ENCODE measurements at places on chromosomes 16 and 17.

DNA sequence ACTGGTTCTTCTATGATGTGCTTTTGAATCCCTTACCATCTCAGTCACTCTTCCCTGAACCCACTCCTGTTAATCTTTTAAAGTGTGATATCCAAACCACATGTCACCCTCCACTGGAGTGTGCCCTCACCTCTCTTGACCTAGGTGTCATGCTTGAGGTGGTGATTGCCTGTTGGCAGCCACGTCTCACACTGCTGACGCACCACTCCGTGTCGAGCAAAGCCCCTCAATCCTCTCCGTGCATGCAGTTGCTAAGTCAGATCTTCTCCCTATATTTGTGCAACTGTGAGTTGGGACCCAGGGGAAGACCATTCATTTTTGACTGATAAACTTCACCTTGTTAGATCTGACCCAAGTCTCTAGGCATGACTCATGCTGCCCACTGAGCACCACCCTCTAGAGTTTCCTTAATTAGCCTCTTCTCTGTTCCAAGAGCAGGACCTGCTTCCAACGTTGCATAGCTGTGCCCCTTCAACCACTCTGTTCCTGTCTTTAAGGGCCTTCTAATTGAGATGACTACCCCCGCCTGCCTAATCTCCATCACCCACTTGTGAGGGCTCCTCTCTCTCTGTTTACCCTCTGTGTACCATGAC is 2.7 kb downstream of the MYH13 start:
- DNase-seq, result no peak

GRCh38 chr17:7445619-7445968 is 733 bp downstream of the CHRNB1 start:
- no peak for DNase-seq

DNA sequence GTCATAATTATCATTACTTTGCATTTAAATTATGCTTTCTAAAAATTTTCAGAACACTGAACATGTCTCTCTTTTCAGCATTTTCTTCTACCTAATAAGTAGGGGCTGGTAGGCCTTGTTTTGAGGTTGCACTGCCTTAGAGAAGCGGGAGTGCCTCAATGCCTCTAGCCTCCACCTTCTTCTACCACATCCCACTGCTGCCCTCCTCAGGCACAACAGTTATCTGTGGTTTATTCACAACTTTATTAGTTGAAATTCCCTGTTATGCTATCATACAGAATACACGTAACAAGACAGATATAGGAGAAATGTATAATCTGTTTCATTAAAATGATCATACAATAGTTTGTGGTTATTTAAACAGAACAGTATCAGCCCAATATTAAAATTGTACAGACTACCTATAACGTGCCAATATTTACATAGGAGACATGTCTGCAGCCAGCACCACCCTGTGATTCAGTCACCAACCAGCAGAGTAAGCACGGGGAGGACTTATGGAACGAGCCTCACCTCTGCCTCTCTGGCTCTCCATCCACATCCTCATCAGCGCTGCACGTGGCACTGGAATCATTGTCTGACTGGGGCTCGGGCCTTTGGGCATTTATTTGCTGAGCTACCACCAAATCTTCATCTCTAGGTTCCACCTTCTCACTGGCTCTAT is 101.2 kb downstream of the TTC19 start:
- no peak for DNase-seq

GRCh38 chr17:66290101-66290722 is 12.2 kb upstream of the PRKCA start:
- DNase-seq, result no peak

All from suppressor macrophage treated with lipopolysaccharide for 1 hour (primary cell).